Tibial nerve (tissue), 4 donors: ENCODE measurements at places on chromosomes 11 and 22. TPM values are rescaled to one million over a fixed set of nuclear protein-coding genes. Genes with fewer than 3 reads are reported as not detected.
A peak's percentile ranks its signal among the peaks of the same experiment; 100 is the strongest.

- no peaks in the 10 kb centered on the region for H3K27me3 ChIP-seq
- no peaks in the 10 kb centered on the region for H3K4me1 ChIP-seq
- H3K27ac ChIP-seq = peak overlapping the region; percentile 71
Observed at GRCh38 chr22:33873186-33873585, 47.1 kb downstream of the LARGE1 start.

- H3K27ac ChIP-seq = peak overlapping the region; percentile 94
- H3K4me1 ChIP-seq = peaks cover 34% of the 10 kb centered on the region
- H3K36me3 ChIP-seq = no peaks in the 10 kb centered on the region
- H3K4me3 ChIP-seq = peak overlapping the region; percentile 89
Observed at GRCh38 chr11:7512525-7513233, 1.1 kb upstream of the PPFIBP2 start.

DNA sequence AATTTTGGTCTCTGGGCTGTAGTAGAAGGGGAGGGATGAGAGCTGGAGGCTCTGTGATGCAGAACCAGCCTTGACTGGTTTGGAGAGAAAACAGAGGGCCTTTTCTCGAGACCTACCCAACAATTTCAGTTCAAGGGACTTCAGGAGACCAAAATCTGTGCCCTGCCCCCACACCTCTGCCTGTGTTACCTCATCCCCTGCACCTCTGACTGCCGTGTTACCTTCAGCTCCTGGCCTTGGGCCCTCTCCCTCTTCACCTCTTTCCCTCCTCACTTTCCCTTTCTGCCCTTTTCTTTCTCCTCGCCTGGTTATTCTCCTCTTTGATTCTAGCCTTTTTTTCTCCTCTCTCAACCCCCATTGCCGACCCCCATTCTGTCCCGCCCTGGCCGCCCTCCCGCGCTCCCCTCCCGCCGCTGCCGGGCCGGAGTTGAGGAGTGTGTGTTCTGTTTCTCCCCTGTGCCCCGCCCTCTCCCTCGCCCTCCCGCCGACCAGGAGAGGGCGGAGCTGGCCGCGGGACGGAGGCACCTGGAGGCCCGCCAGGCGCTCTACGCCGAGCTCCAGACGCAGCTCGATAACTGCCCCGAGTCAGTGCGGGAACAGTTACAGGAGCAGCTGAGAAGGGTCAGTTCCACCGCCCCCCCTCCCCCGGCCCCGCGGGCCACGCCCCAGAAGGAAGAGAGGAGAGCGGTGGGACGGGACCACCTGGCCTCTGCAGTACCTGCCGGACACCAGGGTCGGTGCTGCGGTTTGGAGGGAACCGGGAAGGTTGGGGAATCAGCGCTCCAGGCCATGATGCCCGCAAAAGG lies 27.2 kb downstream of the PHLDB1 start:
- DNase-seq = peak; percentile 69
- H3K36me3 ChIP-seq = peaks cover 91% of the 10 kb centered on the region
- H3K4me1 ChIP-seq = peaks cover 4% of the 10 kb centered on the region
- no peaks in the 10 kb centered on the region for H3K27me3 ChIP-seq
- H3K27ac ChIP-seq = peak overlapping the region; percentile 89

DNA sequence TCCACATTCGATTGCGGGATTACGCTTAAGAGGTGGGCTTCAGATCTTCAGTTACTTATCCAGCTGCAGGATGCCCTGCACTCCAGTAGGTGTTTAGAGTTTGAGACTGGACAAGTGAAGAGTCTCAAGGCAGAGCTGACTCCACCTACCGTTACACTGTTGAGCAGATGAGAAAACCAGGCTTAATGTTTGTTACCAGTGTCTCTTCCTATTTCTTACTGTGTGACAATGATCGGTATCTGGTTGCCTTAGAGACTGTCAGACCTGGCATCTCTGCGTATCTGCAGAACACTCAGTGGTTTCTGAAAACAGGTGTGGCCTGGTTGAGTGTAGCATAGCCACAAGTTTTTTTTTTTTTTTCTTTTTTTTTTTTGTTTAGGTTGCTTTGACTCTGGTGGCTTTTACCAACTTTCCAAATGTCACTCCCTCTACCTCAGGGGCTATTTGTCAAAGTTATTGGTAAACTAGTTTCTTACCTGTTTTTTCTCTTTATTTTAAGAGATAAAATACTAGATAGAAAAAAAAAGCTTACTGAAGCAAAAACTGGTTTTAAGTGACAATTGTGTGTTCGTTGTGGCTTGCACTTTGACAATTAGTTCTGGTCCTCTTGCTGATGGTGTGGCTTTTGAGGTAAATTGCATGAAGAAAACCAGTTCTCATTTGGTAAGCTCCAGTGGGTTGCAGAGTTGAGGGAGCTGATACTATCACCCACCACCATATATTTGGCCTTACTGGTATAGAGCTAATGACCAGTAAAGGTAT lies 284.8 kb downstream of the ETS1 start:
- no peak for DNase-seq
- H3K36me3 ChIP-seq = no peaks in the 10 kb centered on the region
- no peak overlapping the region for H3K27ac ChIP-seq
- no peaks in the 10 kb centered on the region for H3K4me1 ChIP-seq

The CRACR2B gene
- total RNA-seq = 15.7 TPM

GRCh38 chr11:2804189-2804588 lies 81.4 kb downstream of the CDKN1C start:
- H3K36me3 ChIP-seq = no peaks in the 10 kb centered on the region
- peak overlapping the region; percentile 80 for H3K27ac ChIP-seq
- no peaks in the 10 kb centered on the region for H3K27me3 ChIP-seq

GRCh38 chr11:71927820-71928736 lies at the start of gene XNDC1N:
Gene XNDC1N, minus strand, starts transcription at chr11:71928594. Its CDS starts 5,241 bp downstream, at chr11:71923353.
- DNase-seq = peak; percentile 71
- peak within 1 kb of the TSS; percentile 94 for H3K4me3 ChIP-seq
- H3K36me3 ChIP-seq = peaks cover 18% of the 10 kb centered on the region
- no peaks in the 10 kb centered on the region for H3K27me3 ChIP-seq

- H3K36me3 ChIP-seq = no peaks in the 10 kb centered on the region
- H3K4me3 ChIP-seq = no peak overlapping the region
- no peaks in the 10 kb centered on the region for H3K27me3 ChIP-seq
- no peak overlapping the region for H3K27ac ChIP-seq
- no peaks in the 10 kb centered on the region for H3K4me1 ChIP-seq
Observed at GRCh38 chr22:32324505-32325415, 32.9 kb upstream of the RFPL3 start.

DNA sequence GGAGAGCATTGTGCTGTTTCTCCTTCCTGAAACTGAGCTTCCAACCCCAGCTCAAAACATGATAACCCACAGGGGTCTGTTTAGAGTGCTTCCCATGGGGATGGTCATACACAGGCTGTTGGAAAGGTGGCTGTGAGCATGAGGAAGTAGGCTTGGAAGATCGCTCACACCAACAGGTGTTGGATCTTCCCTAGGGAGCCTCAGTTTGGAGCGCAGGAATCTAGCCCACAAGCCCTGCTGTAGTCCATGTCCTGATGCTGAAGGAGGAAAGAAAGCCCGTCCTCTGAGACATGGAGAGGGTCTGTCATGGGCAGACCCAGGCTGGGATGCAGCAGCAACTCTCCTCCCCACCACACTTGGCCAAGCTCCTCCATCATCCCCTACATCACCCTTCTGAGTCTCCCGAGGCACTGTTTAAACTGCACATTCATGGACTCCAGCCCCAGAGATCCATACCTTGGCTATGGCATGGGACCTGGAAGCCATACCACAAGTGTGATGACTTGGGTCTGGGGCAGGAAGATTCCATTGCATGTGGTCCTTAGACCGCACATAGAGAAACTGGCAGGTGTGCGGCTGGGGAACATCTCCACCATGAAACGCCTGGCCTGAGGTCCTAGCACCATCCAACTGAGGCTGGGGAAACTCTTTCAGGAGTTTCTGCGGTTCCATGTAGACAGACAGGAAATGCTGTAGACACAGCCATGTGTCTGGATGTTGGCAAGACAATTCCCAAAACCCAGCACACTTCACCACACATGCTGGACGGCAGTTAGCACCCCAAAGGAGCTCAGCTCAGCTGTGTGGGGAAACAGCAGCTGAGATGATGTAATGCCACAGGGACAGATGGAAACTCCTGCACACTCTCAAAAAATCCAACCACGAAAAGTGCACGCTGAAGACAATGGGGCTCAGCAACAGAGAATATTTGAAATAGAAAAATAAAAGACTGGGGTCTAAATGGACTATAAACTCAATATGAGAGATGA lies 27.6 kb upstream of the TTC12 start:
- H3K27me3 ChIP-seq = no peaks in the 10 kb centered on the region
- no peak for DNase-seq
- H3K27ac ChIP-seq = no peak overlapping the region
- H3K4me3 ChIP-seq = no peak overlapping the region
- H3K36me3 ChIP-seq = no peaks in the 10 kb centered on the region

- DNase-seq = no peak
- H3K27me3 ChIP-seq = no peaks in the 10 kb centered on the region
- H3K4me3 ChIP-seq = no peak overlapping the region
- H3K36me3 ChIP-seq = no peaks in the 10 kb centered on the region
- no peaks in the 10 kb centered on the region for H3K4me1 ChIP-seq
Observed at GRCh38 chr11:68074584-68075352, 35.9 kb downstream of the TCIRG1 start.

- no peak for DNase-seq
- no peaks in the 10 kb centered on the region for H3K4me1 ChIP-seq
- no peaks in the 10 kb centered on the region for H3K36me3 ChIP-seq
Observed at GRCh38 chr11:117953024-117953671, 23.9 kb upstream of the TMPRSS13 start.

GRCh38 chr11:37298173-37298572 lies 700.1 kb upstream of the RAG2 start:
- H3K27ac ChIP-seq = no peak overlapping the region
- H3K36me3 ChIP-seq = no peaks in the 10 kb centered on the region
- H3K27me3 ChIP-seq = no peaks in the 10 kb centered on the region
- no peak overlapping the region for H3K4me3 ChIP-seq
- H3K4me1 ChIP-seq = no peaks in the 10 kb centered on the region

The TRPC6 gene
- total RNA-seq = 2.4 TPM

The MRPL23 gene
- 134 TPM for total RNA-seq

DNA sequence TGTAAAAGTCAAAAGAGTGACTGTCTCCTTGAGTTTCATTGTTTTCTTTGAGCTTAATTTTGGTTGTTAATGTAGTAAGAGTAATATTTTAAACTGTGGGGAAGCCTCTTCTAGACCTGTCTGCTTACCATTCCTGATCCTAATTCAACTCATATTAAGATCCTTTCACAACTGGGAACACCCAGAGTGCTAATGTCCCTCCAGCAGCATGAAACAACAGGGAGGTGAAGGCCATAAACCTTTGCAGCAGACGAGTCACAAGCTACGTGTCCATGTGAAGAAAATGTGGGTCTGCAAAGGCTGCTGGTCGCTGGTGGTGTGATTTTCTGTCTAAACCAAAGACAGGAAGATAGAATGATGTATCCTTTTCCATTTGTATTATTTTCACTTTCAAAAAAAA lies 152.5 kb downstream of the ETS1 start:
- no peak overlapping the region for H3K4me3 ChIP-seq
- DNase-seq = no peak
- H3K27ac ChIP-seq = no peak overlapping the region
- H3K27me3 ChIP-seq = no peaks in the 10 kb centered on the region

DNA sequence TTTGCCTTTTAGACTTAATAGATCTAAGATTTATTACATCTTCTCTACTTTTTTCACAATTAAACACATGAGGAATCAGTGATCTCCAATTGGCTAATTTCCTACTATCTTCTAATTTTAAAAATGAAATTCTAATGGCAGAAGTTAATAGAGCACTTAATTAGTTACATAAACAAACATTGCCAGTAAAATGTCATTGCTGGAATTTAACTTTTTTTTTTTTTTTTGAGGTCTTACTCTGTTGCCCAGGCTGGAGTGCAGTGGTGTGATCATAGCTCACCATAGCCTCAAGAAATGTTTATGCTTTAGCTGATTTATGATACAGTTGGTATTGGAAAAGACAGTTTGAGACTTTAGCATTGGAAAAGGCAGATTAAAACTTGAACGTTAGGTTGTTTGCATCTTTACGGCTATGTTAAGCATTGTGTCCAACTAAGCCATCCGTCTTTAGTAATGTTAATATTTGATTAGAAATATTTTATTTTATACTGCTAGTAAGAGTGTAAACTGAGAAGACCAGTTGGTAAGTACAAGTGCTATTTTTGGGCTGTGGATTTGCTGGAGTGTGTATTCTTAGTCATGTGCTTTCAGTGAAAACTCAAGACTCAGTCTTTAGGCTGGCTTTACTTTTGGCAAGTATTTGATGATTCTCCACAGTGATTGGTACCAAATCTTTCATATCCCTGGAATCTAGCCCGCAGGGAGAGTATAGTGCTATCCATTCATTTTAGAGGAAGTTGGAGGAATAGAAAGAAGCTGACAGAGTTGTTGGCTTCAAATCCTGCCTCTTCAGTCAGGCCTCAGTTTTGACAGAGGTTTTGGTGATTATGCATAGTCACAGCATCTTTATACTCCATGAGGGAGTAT lies 4.5 kb downstream of the ANO5 start:
- no peaks in the 10 kb centered on the region for H3K27me3 ChIP-seq
- no peak for DNase-seq
- no peak overlapping the region for H3K4me3 ChIP-seq
- H3K36me3 ChIP-seq = no peaks in the 10 kb centered on the region
- peaks cover 20% of the 10 kb centered on the region for H3K4me1 ChIP-seq

The OR51A7 gene
- not detected for total RNA-seq

GRCh38 chr11:47904048-47904447 lies 55.9 kb upstream of the NUP160 start:
- H3K4me1 ChIP-seq = no peaks in the 10 kb centered on the region
- H3K27ac ChIP-seq = no peak overlapping the region
- no peak for DNase-seq
- H3K36me3 ChIP-seq = no peaks in the 10 kb centered on the region

DNA sequence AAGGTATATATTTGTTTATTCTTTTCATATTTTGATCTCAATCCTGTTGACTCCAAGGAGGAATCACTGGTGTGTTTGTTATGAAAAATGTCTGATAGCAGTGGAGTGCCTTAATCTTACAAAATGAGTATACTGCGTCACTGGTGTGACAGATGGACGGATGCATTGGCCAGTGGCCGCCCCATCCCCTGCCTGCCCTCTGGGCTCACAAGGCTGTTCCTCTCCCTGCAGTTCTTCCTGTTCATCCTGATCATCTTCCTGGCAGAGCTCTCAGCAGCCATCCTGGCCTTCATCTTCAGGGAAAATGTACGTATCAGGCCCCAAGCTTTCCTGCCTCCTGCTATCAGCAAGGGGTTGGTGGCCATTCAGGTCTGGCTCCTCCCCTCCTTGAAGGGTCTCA lies 32.9 kb downstream of the TP53I11 start:
- H3K27ac ChIP-seq = no peak overlapping the region
- no peak overlapping the region for H3K4me3 ChIP-seq
- no peak for DNase-seq
